CD8-positive, alpha-beta memory T cell (primary cell): ENCODE measurements at places on chromosomes 13 and 19. TPM values are rescaled to one million over a fixed set of nuclear protein-coding genes. Genes with fewer than 3 reads are reported as not detected.

DNA sequence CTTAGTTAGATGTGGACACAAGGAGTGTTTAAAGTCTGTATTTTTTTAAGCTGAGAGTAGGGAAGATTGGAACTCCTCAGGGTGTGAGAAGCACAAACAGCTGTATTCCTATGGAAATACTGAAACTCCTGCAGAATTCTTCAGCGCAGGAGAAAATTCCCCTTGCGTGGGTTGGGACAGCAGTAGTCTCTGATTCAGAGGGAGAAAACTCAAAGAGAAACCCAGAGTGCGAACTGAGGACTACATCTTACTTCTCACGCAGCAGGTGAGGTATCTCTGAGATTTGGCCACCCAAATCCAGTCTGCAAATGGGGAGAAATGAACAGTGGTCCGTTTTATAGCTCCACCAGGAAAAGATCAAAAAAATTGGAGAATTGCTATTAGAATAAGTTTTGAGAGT, 60.9 kb downstream of the FRY start:
- no peaks in the 10 kb centered on the region for H3K27me3 ChIP-seq
- H3K4me3 ChIP-seq = no peak overlapping the region
- no peak overlapping the region for H3K27ac ChIP-seq

GRCh38 chr19:27780367-27781075, 1432.4 kb downstream of the UQCRFS1 start:
- DNase-seq = no peak
- no peak overlapping the region for H3K4me3 ChIP-seq
- no peak overlapping the region for H3K27ac ChIP-seq
- no peaks in the 10 kb centered on the region for H3K36me3 ChIP-seq

DNA sequence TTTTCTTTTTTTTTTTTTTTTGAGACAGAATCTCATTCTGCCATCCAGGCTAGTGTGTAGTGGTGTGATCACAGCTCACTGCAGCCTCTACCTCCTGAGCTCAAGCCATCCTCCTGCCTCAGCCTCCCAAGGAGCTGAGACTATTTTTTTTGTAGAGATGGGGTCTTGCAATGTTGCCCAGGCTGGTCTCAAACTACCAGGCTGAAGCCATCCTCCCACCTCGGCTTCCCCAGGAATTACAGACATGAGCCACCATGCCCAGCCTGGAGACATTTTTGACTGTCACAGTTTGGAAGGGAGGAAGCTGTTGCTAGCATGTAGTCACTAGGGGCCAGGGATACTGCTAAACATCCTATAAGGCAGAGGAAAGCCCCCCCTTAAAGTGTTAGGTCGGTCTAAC, 23.9 kb downstream of the ZIC5 start:
- H3K27me3 ChIP-seq = no peaks in the 10 kb centered on the region
- no peak overlapping the region for H3K27ac ChIP-seq
- H3K36me3 ChIP-seq = no peaks in the 10 kb centered on the region
- no peak for DNase-seq

DNA sequence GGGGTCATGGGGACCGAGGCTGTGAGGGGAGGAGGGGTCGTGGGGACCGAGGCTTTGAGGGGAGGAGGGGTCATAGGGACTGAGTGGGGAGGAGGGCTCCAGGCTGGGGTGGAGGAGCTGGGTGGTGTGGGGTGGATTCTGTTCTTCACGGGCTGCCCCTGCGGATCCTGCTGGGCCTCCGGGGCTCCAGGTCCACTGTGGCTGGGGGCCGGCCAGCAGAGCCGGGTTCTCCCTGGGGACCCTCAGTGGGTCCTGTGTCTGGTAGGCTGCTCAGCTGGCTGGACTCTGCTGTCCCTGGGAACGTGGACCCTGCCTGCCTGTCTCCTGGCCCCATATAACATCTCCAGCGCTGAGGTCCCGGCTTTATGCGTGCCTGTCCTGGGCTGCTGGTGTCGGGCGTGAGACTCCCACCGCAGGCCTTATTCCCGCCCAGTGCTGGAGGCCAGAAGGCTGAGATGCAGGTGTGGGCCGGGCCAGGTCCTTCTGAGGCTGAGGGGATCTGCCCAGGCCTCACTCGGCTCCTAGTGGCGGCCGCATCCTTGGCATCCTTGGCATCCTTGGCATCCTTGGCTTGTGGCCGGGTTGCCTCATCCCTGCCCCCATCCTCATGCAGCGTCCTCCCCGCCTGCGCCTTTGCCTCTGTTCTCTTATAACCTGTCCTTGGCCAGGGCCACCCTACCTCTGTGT, 19.8 kb upstream of the GNA15 start:
- no peak for DNase-seq
- no peaks in the 10 kb centered on the region for H3K27me3 ChIP-seq
- no peak overlapping the region for H3K4me3 ChIP-seq
- no peaks in the 10 kb centered on the region for H3K36me3 ChIP-seq

- peak within 1 kb of the TSS; percentile 92 for H3K4me3 ChIP-seq
- peaks cover 19% of the 10 kb centered on the region for H3K4me1 ChIP-seq
- H3K36me3 ChIP-seq = no peaks in the 10 kb centered on the region
- peak; percentile 97 for DNase-seq
- peak within 1 kb of the TSS; percentile 80 for H3K27ac ChIP-seq
- H3K27me3 ChIP-seq = peaks cover 8% of the 10 kb centered on the region
Measured at GRCh38 chr19:32674931-32675719, at the start of gene ANKRD27. Gene ANKRD27, minus strand, starts transcription at chr19:32675180. Its CDS starts 16,165 bp downstream, at chr19:32659015.

GRCh38 chr13:29502391-29503008, 93.0 kb downstream of the SLC7A1 start:
- no peaks in the 10 kb centered on the region for H3K4me1 ChIP-seq
- DNase-seq = no peak
- no peaks in the 10 kb centered on the region for H3K27me3 ChIP-seq
- no peak overlapping the region for H3K27ac ChIP-seq

DNA sequence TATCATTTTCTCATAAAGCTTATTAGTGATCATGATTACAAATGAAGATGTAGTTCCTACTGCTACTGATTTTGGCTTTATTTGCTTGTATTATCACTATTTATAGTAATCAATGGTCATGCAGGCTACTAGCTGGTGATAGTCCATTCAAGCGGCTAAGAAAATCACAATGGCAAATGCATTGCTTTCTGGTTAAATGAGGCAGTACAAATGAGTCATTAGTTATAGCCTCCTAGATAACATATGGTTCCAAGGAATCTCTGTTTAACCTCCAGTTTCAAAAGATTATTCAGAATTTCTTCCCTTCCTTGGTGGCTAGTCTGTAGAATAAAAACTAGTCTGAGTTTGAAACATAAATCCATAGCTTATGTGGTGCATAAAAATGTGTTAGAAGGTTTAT, 141.3 kb upstream of the HTR2A start:
- H3K4me3 ChIP-seq = no peak overlapping the region
- no peaks in the 10 kb centered on the region for H3K27me3 ChIP-seq
- H3K36me3 ChIP-seq = no peaks in the 10 kb centered on the region
- H3K4me1 ChIP-seq = no peaks in the 10 kb centered on the region
- no peak for DNase-seq
- H3K27ac ChIP-seq = no peak overlapping the region

GRCh38 chr19:30521937-30522336, 149.8 kb downstream of the ZNF536 start:
- H3K27ac ChIP-seq = no peak overlapping the region
- H3K36me3 ChIP-seq = no peaks in the 10 kb centered on the region
- H3K27me3 ChIP-seq = no peaks in the 10 kb centered on the region

- H3K36me3 ChIP-seq = peaks cover 23% of the 10 kb centered on the region
- no peak overlapping the region for H3K4me3 ChIP-seq
- H3K4me1 ChIP-seq = peaks cover 3% of the 10 kb centered on the region
- no peak overlapping the region for H3K27ac ChIP-seq
- DNase-seq = peak; percentile 53
Measured at GRCh38 chr19:11125994-11126685, 29.4 kb downstream of the SPC24 start.

DNA sequence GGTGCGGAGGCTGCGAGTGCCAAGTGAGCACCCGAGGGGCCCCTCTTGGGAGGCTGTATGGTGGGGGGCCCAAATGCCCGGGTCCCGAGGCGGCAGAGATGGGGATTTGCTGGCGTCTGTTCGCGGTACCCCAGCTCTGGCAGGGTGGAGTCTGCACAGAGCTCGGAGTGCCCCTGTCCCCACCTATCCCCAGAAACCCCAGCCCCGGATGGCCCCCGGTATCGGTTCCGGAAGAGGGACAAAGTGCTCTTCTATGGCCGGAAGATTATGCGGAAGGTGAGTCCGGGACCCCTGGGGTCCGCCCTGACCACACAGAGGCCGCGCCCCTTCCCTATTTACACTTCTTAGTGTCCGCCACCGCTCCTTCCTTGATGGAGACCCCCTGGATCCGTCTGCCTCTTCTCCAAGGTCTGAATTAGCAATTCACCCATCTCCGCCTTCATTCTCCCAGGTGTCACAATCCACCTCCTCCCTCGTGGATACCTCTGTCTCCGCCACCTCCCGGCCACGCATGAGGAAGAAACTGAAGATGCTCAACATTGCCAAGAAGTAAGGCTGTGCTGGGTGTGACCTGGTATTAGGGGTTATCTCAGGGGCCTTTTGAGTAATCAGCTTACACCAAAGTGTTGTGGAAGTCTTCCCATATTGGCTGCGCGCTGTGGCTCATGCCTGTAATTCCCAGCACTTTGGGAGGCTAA, 630 bp downstream of the PNPLA6 start:
- H3K4me1 ChIP-seq = peaks cover 13% of the 10 kb centered on the region
- no peaks in the 10 kb centered on the region for H3K27me3 ChIP-seq
- peaks cover 9% of the 10 kb centered on the region for H3K36me3 ChIP-seq
- peak overlapping the region; percentile 97 for H3K4me3 ChIP-seq

DNA sequence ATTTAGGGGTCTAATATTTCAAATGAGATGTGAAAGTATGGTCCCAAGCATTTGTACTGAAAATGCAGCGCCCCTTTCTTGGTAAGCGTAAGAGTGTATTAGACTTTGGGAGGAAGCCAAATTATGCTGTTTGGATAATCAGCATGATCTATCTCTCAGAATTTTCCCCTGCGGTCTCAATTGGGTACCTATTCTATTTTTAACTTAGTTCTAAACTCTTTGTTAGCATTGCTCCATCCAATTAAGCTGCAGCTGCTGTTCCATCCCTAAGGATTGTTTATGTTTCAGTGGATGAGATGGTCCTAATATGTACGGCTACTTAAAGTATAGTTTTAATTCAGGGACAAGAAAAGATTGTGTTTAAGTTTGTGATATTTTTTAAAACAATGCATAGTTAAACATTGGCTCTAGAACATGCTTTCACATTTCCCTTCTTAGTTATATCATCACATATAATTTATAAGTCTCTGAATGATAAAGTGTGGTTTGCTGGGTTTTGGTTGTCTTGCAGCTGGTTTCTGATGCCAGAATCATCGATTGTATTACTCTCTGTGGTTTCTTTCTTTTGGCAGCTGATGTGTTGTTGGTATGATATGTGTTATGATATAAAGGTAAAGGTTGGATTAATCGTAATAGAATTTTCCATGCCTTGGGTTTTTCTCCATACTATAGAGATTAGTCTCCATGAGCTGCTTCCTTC, 15.0 kb downstream of the POLR1D start:
- peaks cover 3% of the 10 kb centered on the region for H3K36me3 ChIP-seq
- H3K4me3 ChIP-seq = no peak overlapping the region
- no peaks in the 10 kb centered on the region for H3K27me3 ChIP-seq
- DNase-seq = no peak
- H3K27ac ChIP-seq = no peak overlapping the region

- H3K27me3 ChIP-seq = no peaks in the 10 kb centered on the region
- no peak overlapping the region for H3K27ac ChIP-seq
- no peak overlapping the region for H3K4me3 ChIP-seq
- no peak for DNase-seq
Measured at GRCh38 chr19:30846102-30846501, 473.9 kb downstream of the ZNF536 start.

GRCh38 chr13:75704927-75705288, 68.8 kb downstream of the LMO7 start:
- no peaks in the 10 kb centered on the region for H3K36me3 ChIP-seq
- H3K4me3 ChIP-seq = no peak overlapping the region
- no peaks in the 10 kb centered on the region for H3K4me1 ChIP-seq

DNA sequence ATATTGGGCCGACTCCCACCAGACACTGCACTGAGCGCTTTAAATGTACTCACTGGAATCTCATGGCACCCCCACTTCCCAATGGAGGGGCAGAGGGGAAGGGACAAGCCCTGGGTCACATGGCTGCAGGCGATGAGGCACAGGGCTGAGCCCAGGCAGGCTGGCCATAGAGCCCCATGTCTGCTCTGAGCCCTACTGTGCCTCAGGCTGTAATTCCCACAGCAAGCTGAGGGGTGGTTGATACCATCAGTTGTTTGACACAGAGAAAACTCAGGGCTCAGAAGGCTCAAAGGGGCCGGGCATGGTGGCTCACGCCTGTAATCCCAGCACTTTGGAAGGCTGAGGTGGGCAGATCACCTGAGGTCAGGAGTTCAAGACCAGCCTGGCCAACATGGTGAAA, 25.1 kb downstream of the RFX1 start:
- H3K27me3 ChIP-seq = no peaks in the 10 kb centered on the region
- peaks cover 51% of the 10 kb centered on the region for H3K4me1 ChIP-seq
- H3K4me3 ChIP-seq = no peak overlapping the region

DNA sequence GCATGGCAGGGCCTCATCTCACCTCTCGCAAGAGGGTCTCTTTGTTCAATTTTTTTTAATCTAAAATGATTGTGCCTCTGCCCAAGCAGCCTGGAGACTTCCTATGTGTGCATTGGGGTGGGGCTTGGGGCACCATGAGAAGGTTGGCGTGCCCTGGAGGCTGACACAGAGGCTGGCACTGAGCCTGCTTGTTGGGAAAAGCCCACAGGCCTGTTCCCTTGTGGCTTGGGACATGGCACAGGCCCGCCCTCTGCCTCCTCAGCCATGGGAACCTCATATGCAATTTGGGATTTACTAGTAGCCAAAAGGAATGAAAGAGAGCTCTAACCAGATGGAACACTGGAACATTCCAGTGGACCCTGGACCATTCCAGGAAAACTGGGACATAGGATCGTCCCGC, 8.0 kb downstream of the FXYD3 start:
- H3K36me3 ChIP-seq = no peaks in the 10 kb centered on the region
- H3K4me3 ChIP-seq = no peak overlapping the region
- no peaks in the 10 kb centered on the region for H3K27me3 ChIP-seq

DNA sequence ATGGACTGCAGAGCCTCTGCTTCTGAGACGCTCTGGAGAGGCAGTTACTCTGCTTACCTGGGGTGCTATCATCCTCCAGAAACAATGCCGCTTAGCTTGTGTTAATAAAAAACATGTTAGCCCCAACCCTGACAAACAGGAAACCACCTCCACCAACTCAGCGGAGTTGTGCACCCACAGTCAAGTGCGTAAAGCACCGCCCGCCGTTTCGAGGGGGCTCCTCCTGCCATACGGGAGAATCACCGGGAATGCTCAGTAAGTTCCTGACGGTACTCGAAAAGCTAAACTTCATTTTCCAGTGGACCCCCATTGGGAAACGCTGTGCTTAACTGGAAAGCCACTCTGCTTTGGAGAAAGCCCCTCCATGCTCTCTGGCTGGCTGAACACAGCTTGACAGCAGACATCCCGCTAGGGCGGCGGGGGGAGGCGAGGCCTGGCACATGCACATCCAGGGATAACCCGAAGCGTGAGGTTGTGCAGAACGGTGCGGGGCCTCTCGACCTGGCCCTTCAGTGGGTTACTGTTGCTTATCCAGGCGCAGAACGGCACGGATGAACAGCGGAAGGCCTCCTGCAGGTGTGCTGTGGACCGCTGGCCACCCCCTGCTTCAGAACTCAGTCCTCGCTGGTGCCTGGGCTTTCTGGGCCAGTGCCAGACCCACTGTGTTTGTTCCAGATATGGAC, 17.1 kb downstream of the GAS6 start:
- no peaks in the 10 kb centered on the region for H3K36me3 ChIP-seq
- H3K27ac ChIP-seq = no peak overlapping the region
- H3K27me3 ChIP-seq = no peaks in the 10 kb centered on the region
- H3K4me1 ChIP-seq = peaks cover 37% of the 10 kb centered on the region
- H3K4me3 ChIP-seq = peak overlapping the region; percentile 29

FCAR gene
- not detected for total RNA-seq

GJB2 gene
- total RNA-seq = 27.3 TPM

TDRD12 gene
- total RNA-seq = 0.20 TPM

MPV17L2 gene
- 24.2 TPM for total RNA-seq

SYCN gene
- not detected for total RNA-seq

ZNF177 gene
- total RNA-seq = 0.72 TPM

SHISA7 gene
- total RNA-seq = not detected

MBD3L2 gene
- total RNA-seq = not detected

IRGC gene
- not detected for total RNA-seq

CABP5 gene
- total RNA-seq = not detected
